ENCODE measurements at places on chromosomes 12 and 14.
A peak's percentile ranks its signal among the peaks of the same experiment; 100 is the strongest.

DNA sequence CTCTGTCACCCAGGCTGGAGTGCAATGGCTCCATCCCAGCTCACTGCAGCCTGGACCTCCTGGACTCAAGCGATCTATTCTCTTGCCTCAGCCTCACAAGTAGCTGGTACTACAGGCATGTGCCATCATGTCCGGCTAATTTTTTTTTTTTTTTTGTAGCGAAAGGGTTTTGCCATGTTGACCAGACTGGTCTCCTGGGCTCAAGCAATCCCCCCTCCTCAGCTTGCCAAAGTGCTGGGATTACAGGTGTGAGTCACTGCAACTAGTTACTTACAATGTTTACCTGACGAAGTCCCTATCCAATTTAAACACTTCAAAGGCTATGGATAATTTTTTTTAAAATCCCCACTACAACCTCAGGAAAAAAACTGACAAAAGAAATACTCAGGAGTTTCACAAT lies 1.8 kb downstream of the KRR1 start:
- no peak for DNase-seq

- DNase-seq, result no peak
Observed at GRCh38 chr14:90796329-90796728, 19.9 kb downstream of the TTC7B start.

DNA sequence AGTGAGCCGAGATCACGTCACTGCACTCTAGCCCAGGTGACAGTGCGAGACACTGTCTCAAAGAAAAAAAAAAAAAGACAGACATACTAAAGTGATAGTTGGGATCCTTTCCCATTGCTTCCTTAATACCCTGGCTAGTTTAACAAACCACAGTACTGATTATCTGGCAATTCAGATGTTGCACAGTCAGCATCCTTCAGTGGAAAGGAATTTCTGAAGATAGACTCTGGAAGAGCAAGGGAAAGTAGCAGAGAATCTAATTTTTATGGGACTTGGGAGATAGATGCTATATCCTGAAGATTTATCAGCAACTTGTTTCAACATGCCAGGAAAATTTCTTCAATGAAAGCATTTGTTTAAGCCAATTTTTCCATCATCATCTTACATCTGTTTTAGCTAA lies 6.5 kb upstream of the PPFIBP1 start:
- DNase-seq, result no peak

DNA sequence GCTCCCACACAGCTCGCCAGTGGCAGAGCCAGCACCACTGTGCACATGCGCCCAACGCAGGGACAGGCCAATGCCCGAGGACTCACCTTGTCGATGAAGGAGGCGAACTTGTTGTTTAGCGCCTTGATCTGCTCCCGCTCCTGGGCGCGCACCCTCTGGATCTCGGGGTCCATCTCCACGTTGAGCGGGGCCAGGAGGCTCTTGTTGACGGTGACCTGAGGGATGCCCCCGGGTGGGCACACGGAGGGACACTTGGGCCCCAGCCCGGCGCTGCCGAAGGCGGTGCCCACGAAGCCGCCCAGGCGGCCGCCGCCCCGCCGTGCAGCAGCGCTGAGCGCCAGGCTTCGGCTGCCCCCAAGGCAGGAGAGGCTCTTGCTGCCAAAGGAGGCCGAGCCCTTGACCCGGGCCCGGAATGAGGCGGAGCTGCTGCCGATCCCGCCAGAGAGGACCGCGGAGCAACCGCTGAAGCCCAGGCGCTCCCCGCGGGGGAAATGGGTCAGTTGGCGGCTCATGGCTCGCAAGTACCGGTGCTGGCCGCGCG lies at the start of gene KRT72:
Gene KRT72, minus strand, starts transcription at position 523 of the 541 bp plus-strand sequence. Its CDS starts 11 bp downstream, at position 512.
- DNase-seq, result no peak

DNA sequence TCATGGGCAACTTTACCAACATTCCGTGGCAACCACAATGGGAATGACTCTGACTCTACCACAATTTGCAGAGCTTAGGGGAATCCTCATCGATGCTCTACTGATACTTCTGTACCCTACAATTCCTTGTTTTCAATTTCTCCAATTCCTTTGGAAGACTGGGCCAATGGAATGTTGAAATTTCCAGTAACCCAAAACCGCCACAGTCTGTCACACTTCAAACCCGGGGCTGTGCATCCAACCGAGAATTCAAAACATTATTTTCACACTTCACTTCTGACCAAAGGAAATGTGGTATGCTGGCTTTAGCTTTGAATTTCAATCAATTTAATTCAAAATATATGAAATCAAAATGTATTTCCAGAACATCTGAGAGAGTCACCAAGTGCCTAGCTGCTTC lies 951.4 kb downstream of the VRK1 start:
- no peak for DNase-seq

DNA sequence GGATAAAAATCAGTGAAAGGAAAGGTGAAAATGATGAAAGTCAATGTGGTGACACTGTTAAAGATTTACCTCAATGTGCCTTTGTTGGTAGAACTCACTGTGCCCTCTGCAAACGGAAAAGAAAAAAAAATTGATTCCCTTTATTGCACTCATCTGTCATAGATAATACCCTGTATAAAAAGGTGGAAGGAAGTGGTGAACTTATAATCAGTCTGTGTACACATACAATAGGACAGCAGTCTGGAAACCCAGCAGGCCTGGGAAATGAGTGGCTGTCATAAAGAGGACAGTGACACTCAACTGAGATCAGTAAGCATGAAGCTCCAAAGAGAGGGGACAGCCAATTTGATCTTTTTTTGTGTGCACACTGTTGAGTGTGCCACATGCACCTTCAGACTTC lies 364.7 kb downstream of the NOVA1 start:
- no peak for DNase-seq

DNA sequence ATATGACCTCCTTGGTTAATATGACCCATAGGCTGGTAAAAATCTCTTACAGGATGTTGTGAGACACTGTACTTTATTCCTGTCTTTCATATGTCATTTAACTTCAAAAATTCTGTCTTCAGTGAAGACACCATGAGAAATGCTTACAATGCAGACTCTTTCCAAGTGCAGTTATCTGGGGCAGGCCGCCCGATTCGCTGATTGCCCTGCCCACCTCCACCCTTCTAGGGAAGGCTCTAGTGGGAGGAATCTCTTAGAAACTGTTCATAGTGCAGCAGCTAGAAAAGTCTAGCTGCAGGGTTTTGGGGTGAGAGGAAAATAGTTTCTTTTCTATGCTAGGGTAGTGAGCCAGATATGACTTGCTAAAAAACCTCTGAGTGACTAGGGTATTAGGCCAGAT lies 15.0 kb upstream of the CIPC start:
- no peak for DNase-seq

DNA sequence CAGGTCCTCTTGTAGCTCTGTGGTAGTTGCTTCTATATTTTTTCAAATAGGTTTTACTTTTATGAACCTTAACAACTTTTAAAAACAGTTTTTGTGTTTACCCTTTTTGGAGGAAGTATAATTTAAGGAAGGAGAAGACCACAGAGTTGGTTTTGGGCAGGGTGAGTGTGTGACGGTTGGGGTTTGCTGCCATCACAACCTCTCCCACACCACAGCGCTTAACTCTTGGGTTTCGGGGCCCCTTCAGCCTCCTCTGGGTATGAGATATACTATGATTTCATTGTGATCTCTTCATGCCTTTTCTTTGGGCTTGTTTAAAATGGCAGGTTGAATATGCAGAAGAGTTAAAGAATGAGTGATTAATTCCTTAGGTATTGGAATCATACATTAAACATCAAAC lies 228.7 kb upstream of the CRY1 start:
- no peak for DNase-seq

DNA sequence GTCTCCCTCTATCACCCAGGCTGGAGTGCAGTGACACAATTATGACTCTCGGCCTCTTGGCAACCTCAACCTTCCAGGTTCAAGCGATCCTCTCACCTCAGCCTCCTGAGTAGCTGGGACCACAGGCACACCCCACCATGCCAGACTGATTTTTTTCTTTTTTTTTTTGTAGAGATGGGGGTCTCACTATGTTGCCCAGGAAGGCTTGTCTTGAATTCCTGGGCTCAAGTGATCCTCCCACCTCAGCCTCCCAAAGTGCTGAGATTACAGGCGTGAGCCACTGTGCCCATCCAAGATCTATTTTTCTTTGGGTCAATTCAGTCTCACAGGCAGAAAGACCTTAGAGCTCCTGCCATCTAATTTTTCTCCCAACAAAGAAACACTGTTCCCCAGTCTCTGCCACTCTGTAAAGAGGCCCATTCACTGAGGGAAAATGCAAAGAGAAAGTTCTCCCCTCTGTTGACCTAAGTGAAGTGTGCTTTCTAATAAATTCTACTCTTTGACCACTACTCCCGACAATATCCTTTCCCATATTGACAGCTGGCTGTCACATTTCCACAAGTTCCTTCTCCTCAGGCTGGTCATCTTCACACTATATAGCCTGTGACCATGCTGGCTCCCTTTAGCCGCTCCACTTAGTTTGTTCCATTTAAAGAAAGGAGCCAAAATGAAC lies 23.3 kb downstream of the TMED8 start:
- no peak for DNase-seq

DNA sequence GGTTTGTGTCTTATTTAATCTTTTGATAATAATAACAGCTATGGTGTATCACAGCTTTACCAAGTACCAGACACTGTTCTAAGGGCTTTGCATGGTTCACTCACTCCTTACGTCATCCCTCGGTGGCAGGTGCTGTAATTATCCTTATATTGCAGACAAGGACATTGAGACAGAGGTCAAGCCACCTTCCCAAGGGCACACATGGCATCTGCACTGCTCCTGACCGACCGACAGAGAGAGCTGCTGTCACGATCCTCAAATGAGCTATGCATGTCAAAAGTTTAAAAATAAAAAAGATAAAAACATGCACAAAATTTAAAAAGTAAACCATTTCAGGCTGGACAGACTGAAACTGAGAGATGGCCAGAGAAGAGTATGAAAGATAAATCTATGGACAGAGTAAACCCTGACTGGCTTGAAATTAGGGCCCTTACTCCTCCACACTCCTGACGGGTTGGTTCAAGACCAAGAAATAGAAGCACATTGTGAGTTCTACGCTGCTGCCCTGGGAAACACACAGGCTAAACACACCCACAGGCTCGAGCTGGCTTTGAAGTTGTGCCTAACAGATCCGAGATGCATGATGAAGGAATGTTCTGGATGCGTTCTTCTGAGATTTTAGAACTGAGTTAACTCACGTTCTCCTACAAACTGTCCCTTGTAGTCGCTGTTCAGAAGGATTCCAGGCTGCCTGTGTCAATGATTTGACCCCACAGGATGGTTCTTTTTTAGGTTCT lies 268.7 kb downstream of the ZFP36L1 start:
- no peak for DNase-seq

DNA sequence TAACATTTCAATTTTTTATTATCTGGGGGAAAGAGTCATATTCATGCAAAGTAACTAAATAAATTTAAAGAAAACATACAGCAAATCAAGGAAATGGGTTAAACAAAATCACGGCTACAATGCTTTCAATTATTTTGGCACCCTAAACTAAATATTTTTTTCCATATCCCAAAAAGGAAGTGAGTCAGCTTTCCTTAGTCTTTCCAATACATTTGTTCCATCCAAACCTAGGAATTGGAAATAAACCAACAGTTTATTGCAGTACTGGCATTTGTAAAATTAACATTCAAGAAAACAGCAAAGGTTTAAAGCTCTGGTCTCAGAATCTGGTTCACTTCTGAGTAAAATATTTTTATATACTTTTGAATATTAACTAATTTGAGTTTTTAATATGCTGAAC lies 89.2 kb downstream of the BCL2L14 start:
- no peak for DNase-seq

DNA sequence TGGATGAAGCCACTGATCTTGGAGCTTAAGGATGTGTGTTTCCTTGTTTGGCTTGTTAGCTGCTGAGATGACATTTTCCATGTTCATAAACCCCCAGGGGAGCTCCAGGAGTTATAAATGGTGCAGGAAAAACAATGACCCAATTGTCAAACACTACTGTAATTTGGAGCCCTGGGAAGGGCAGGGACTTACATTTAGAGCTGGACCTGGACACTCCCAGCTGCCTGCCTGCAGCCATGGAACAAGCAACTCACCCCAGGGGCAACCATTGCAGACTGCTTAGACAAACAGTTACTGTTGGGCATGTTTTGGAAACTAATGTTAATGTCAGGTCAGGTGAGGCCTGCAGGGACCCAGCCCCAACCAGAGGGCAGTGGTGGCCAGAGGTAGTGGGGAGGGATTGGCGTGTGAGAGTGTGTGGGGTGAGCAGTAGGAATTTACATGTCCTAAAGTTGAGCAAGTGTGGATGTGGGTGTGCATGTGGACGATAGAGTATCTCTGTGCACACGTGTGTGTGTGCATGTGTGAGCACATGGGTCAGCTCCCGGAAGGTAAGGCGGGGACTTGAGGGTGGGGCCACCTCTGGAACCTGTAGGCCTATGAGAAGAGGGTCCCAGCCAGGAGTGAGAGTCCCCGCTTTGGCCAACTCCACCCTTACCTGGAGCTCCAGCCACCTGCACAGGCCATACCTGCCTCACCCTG lies 86.4 kb upstream of the NOS1 start:
- no peak for DNase-seq

GRCh38 chr14:82385048-82385447 lies 851.4 kb upstream of the SEL1L start:
- DNase-seq, result no peak

GRCh38 chr12:10235761-10236631 lies 23.3 kb downstream of the GABARAPL1 start:
- DNase-seq, result peak; percentile 84

DNA sequence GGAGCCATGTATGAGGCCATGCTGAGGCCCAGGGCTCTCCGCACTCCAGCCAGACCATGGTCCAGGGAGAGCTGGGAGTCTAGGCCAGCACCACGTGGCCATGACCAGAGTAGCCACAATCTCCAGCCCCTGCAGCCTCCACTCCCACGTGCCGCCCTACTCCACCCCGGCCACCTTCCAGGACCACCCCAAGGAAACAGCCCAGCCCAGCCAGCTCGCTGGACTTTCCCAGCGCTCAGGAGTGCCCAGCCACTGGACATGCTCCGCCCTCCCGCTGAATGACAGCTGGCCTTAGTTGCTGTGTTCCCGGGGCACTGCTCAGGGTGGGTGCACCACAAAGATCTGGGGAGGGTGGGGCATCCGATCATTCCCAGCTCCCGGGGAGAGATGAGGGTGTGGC lies 2.1 kb upstream of the C14orf180 start:
- no peak for DNase-seq

GRCh38 chr12:65596514-65597091 lies 227.7 kb upstream of the HMGA2 start:
- no peak for DNase-seq

All from NCI-H82 (cell line).